ENCODE measurements at places on chromosomes 12 and 14.

DNA sequence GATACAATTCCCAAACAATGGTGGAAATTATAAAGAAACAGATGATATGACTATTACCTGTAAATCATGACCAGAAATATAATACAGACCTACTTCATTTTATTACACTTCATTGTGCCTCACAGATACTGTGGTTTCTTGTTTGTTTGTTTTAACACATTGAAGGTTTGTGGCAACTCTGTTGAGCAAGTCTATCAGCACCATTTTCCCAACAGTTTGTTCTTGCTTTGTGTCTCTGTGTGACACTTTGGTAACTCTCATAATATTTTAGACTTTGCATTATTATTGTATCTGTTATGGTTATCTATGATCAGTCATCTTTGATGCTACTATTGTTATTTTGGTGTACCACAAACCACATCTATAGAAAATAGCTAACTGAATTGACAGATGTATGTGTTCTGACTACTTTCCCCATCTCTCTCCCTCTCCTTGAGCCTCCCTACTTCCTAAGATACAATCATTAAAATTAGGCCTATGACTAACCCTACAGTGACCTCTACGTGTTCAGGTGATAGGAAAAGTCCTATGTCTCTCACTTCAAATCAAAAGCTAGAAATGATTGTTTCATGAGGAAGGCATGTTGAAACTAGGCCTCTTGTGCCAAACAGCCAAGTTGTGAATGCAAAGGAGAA is 49.1 kb downstream of the FBXO33 start:
- no peak for DNase-seq

GRCh38 chr12:3732901-3733300 is 20.0 kb downstream of the CRACR2A start:
- no peak for DNase-seq

DNA sequence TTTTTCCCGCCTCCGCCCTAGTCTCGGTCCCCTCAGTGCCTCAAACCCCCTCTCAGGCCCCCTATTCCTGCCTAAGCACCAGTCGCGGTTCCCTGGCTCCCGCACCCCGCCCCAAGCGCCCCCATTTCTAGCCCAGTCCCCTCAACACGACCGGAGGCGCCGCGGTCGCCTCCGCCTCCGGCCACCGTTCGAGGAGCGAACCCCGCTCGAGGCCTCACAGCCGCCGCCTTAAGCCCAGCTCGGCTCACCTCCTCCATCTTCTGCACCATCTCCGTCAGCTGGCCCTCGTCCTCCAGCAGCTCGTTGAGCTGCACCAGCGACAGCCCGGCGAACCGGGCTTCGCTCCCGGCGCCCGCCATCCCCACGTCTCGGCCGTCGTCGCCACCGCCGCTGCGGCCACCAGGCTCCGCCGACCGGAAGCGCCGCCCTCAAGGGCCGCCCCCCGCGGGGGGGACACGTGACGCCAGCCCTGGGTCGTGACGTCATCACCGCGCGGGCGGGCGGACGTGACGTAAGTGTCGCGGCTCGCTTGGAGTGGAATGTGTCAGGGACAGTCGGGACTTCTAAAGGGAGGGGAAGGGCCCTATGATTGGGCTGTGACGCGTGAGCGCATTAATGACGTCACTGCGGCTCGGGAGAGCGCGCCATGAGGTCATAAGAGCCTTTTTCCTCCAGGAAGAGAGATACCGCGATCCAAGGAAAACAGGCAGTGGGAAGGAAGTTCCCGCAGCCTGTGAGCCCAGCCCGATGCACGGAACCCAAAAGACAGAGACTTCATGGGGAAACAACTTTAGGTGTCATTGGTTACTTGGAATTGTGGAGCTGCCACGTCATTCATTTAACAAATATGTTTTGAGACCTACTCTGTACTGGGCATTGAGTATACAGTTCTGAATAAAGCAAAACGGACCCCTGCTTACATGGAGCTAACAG is at the start of gene VPS37B:
VPS37B (minus strand) TSS at position 421 of the 933 bp plus-strand sequence; CDS start at position 359, 62 bp downstream.
- peak; percentile 93 for DNase-seq

GRCh38 chr14:103057028-103057371 is 349 bp downstream of the CDC42BPB start:
- peak; percentile 60 for DNase-seq

GRCh38 chr14:54137614-54137961 is 181.0 kb upstream of the BMP4 start:
- no peak for DNase-seq

Data from ecto neural progenitor cell (in vitro differentiated cells).